ENCODE measurements at places on chromosomes 5 and 9. TPM values are rescaled to one million over a fixed set of nuclear protein-coding genes. Genes with fewer than 3 reads are reported as not detected.

DNA sequence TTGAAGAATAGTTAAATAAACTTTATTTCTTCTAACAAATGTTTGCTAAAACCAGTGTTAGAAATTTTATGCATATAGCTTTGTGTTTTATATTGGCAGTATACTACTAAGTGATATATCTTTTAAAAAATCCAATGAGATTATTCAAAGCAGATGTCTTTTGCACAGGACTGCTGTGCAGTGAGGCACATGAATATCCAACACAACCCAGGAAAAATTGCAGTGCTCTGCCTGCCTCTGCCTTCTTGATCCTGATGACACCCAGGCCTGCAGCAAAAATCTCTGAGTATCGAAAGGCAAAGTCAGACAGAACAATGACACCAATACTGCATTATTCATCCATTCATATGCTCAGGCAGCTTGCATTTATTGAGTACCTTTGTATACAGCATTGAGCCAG lies 1076.5 kb upstream of the ARRDC3 start:
- DNase-seq: no peak

DNA sequence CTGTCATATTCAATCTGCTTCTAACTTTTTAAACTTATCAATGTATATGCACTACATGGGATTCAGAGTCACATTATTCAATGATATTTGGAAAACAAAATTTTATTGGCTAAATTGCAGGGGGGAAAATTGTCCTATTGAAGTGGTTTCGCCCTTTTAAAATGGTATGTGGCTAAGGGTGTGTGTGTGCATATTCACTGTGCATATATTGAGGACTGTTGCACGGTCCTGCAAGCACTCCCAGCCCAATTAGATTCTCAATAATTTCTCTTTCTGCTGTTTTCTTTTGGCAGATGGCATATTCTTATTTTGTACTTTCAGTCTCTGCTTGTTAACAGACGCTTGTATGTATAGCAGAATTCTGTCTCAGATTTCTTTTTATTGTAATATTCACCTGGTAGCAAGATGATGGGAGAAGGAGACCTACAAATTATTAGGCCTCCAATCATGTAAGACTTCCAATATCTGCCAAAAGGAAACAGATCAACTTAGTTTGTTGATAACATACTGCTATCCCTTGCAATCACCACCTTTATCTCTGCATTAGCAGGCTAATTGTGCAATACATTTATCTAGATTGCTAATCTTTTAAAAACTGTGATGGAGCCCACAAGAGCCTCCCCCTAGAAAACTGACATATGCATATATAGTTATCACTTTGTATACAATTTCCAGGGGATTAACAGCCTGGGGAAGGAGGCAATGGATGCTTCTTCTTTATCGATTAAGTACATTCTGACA lies 411.5 kb downstream of the PLK2 start:
- DNase-seq: no peak

Gene CCDC192
- total RNA-seq: not detected

Gene TIMD4
- 0.50 TPM for total RNA-seq

Gene PCDHB7
- total RNA-seq: not detected

DNA sequence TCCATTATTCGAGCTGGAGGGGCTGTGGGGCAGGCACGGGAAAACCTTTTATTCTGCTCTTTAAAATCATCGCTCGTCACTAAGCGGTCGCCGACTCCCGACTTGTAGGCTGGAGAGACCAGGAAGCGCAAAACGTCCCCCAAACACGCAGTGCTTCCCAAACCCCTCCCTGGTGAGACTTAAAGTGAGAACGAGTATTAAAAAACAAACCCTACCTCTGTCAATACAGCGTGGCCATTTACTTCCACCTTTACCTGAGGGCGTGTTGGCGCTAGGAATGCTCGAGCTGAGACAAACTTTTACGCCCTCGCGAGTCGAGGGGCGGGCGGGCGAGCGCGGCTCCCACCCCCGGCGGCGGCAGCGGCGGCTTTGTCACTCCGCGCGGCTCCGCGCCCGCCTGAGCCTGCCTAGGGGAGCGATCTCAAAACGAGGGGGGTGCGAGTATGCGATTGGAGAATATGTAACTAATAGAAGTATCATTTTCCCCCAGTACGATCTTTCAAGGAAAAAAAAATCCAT lies at the start of gene NR2F1-AS1:
Gene NR2F1-AS1, minus strand, starts transcription at position 293 of the 519 bp plus-strand sequence.
- no peak for DNase-seq

Gene PRRC2B
- 224 TPM for total RNA-seq

GRCh38 chr9:87803623-87804345 lies 77.9 kb downstream of the CTSL start:
- no peak for DNase-seq

Gene IRX2
- total RNA-seq: not detected

Gene UBE2R2
- 57.9 TPM for total RNA-seq

Gene RAPGEF6
- 50.8 TPM for total RNA-seq

Gene HSPA4
- total RNA-seq: 190 TPM

DNA sequence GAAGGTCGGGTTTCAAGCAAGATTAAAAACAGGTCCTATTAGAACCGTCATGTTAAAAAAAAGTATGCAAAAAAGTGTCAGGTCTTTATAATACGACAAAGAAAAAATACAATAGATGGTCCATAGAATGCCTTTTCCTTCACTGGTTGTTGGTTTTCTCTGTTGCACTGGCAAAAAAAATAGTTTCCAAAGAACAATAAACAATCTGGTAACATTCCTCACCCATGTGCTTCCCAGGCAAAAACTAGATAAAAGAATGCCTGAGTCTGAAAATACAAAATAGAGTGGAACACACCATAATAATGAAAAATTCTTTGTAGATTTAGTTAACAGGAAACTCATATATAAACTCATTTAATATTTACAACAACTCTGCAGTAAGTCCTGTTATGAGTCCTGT lies 590.0 kb upstream of the DMAC1 start:
- DNase-seq: no peak

Gene RMRP
- 12,624 TPM for total RNA-seq

DNA sequence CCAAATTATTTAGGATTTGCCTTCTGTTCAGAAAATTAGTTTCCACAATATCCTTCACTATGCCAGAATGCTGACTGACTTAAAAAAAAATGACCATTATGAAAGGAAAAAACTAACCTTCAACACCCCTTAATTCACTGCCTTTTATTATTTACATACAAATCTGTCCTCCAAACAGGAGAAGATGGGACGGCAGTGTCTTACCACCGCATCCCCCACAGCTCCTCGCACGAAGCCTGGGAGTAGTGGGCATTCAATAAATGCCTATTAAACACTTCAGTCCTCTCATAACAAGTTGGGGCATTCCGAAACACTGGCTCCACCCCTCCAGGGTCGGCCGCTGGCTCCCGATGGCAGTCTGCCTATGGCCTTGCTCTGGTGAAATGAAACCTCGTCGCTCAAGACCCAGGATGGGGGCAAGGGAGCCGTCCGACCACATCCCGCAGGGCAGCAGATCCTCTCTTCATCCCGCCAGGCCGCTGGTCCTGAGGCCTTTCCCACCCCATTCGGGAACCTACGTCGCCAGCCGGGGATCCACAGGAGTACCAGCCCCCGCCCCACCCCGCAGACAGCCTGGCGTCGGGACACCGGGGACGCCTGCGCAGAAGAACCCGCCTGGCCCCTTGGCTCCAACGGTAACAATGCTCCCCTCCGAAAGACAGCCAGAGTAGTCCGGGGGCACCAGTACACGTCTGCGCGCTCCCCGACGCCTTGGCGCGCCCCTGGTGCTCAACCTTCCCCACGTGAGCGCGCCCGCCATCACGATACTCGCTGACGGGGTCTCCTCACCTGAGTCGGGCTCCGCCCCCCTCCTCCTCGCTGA lies 613 bp downstream of the ZBTB5 start:
- peak; percentile 60 for DNase-seq

Gene CCDC69
- 118 TPM for total RNA-seq
